ENCODE measurements at places on chromosomes 5 and 9. TPM values are rescaled to one million over a fixed set of nuclear protein-coding genes. Genes with fewer than 3 reads are reported as not detected.

GRCh38 chr5:55037890-55038289, 13.8 kb downstream of the GZMK start:
- H3K27me3 ChIP-seq = no peaks in the 10 kb centered on the region
- H3K4me3 ChIP-seq = no peak overlapping the region

The FRRS1L gene
- 0.07 TPM for polyA plus RNA-seq

GRCh38 chr9:76657265-76657664, 107.0 kb upstream of the PCA3 start:
- H3K36me3 ChIP-seq = no peaks in the 10 kb centered on the region
- no peak for DNase-seq
- H3K4me3 ChIP-seq = no peak overlapping the region

The IER5L gene
- 26.3 TPM for polyA plus RNA-seq

The NUTM2F gene
- 0.01 TPM for polyA plus RNA-seq

- H3K27ac ChIP-seq = no peak overlapping the region
- H3K4me1 ChIP-seq = peaks cover 1% of the 10 kb centered on the region
- no peaks in the 10 kb centered on the region for H3K27me3 ChIP-seq
- no peak overlapping the region for H3K4me3 ChIP-seq
- no peaks in the 10 kb centered on the region for H3K36me3 ChIP-seq
These were observed 403.2 kb upstream of the PTGER4 start for GRCh38 chr5:40276426-40277102.

The SOWAHA gene
- not detected for polyA plus RNA-seq

GRCh38 chr9:121551985-121552753, 52.5 kb upstream of the GGTA1 start:
- no peak overlapping the region for H3K27ac ChIP-seq
- no peak for DNase-seq
- peaks cover 28% of the 10 kb centered on the region for H3K4me1 ChIP-seq
- H3K4me3 ChIP-seq = no peak overlapping the region
- no peaks in the 10 kb centered on the region for H3K36me3 ChIP-seq
- H3K27me3 ChIP-seq = no peaks in the 10 kb centered on the region

GRCh38 chr5:66629446-66629845, 33.3 kb downstream of the MAST4 start:
- no peaks in the 10 kb centered on the region for H3K27me3 ChIP-seq
- H3K4me1 ChIP-seq = peaks cover 8% of the 10 kb centered on the region
- no peak overlapping the region for H3K4me3 ChIP-seq

The TAS2R1 gene
- not detected for polyA plus RNA-seq

The EPB41L4B gene
- 3.4 TPM for polyA plus RNA-seq

DNA sequence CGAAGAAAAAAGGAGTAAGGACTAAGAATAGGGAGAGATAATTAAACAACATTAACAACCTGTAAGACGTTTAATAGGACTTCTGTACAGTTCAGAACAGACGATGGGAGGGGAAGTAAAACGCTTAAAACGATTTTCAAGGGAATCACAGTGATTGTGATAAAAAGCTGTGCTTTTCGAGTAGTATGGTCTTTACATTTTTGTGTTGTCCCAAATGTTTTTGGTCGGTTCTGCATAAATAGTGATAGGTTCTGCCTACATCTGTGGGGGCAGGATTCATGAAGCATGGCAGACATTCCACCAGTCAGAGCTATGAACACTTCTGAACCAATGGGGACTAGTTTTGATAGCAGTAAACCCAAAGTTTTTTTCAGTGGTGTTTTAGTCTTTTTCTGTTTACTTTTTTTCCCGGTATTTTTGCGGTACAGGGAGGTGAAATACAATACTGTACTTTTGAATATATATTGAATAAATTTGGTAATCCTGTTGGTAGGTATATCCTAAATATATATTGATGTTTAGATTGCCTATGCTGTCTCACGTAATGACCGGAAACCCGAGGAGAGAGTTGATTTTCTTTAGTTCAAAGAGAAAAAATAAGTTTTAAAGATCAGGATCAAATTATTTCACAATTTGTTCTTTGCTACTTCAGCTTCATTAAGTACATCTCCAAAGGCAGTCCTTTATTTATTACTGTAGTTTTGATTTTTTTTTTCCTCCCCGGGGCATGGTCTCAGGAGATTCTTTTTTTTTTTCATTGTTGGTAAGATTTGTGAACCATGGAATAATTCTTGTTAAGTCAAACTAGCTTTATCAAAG, 1.3 kb downstream of the ERBIN start:
- H3K27me3 ChIP-seq = no peaks in the 10 kb centered on the region
- DNase-seq = peak; percentile 11
- peak overlapping the region; percentile 99 for H3K27ac ChIP-seq

DNA sequence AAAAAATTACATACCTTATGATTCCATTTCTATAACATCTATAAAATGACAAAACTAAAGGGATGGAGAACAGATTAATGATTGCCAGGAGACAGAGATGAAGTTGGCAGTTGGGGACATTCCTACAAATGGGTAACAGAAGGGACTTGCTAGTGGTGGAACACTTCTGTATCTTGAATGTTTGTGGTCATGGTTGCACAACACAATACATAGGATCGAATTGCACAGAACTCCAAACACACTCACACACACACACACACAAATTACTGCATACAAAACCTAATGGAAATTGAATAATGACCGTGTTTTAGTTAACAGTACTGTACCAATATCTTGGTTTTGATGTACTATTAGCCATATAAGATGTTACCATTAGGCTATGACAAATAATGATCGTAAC, 330.7 kb upstream of the POU5F2 start:
- no peaks in the 10 kb centered on the region for H3K36me3 ChIP-seq
- H3K27me3 ChIP-seq = no peaks in the 10 kb centered on the region
- H3K4me1 ChIP-seq = peaks cover 2% of the 10 kb centered on the region
- H3K27ac ChIP-seq = no peak overlapping the region
- DNase-seq = no peak
- no peak overlapping the region for H3K4me3 ChIP-seq

GRCh38 chr9:98097836-98098235, 21.2 kb downstream of the TRIM14 start:
- peaks cover 9% of the 10 kb centered on the region for H3K27me3 ChIP-seq
- no peak overlapping the region for H3K4me3 ChIP-seq
- H3K4me1 ChIP-seq = no peaks in the 10 kb centered on the region
- H3K27ac ChIP-seq = no peak overlapping the region
- no peak for DNase-seq
- no peaks in the 10 kb centered on the region for H3K36me3 ChIP-seq

The ARHGEF28 gene
- 2.8 TPM for polyA plus RNA-seq

- H3K4me3 ChIP-seq = no peak overlapping the region
- H3K4me1 ChIP-seq = peaks cover 4% of the 10 kb centered on the region
- no peaks in the 10 kb centered on the region for H3K27me3 ChIP-seq
- H3K27ac ChIP-seq = no peak overlapping the region
These were observed 32.4 kb upstream of the CKS2 start for GRCh38 chr9:89278551-89278950.

DNA sequence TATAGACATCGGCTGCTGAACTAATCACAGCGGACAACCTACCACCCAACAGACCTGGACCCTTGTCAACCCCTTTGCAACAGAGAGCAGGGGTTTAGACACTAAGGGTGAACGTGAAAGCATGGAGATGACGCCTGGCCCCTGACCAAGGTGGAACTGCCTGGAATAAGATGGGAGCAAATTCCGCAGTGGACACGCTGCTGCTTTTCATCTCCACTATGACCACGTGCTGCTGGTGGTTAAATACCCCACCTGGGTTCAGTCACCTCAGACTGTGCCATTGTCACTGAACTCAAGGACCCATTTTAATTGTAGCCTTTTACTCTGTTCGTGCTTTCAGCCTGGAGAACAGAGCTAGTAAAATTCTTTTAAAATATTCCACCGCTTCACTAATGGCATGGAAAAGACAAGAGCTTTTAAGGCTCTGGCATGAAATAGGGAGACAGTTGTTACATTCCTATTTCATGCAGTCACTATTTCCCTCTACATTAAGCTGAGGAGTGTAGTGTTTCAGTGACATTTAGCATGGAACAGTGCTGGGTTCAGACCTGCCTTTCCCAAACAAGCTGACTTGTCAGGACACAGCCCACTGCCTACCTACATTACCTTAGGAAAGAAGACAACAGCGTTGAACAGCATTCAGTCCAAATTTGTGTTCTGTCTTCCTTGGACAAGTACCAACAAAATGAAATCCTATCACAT, 96.8 kb downstream of the ANKRD18B start:
- H3K4me3 ChIP-seq = no peak overlapping the region
- no peak for DNase-seq
- H3K27me3 ChIP-seq = peaks cover 15% of the 10 kb centered on the region

DNA sequence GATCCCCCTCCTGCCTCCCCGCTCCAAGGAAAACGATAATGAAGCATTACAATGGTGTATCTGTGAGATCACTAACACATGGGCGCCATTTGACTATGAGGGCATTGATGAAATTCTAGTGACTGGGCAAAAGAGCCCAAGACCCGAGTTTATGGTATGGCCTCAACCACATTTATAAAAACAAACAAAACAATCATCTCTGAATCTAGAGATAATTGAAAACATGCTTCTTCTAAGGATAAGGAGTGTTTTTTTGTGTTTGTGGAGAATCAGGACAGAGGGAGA, 100.9 kb upstream of the SEMA6A start:
- no peak overlapping the region for H3K27ac ChIP-seq
- no peaks in the 10 kb centered on the region for H3K36me3 ChIP-seq
- no peaks in the 10 kb centered on the region for H3K4me1 ChIP-seq

DNA sequence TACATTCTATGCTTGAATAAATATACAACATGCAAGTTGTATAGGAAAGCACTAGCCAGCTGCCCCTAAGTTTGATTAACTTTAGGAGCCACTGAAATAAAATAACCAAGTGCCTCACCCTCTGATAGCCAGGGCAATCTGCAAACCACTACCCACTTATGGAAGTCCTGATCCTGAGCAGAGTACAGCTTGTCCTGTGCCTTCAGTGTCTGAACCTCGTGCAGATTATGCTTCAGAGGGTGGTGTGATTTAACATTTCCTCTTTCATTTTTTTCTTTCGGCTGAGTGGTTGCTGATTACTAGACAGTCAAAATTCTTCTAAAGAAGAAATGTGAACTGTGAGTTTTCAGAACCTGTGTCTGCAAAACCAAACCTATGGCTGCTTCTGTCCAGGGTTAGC, 327.7 kb downstream of the PIK3R1 start:
- H3K4me3 ChIP-seq = no peak overlapping the region
- H3K27me3 ChIP-seq = peaks cover 7% of the 10 kb centered on the region
- H3K27ac ChIP-seq = no peak overlapping the region
- no peaks in the 10 kb centered on the region for H3K4me1 ChIP-seq

The ADAMTS16 gene
- 0.01 TPM for polyA plus RNA-seq

- no peak overlapping the region for H3K4me3 ChIP-seq
- DNase-seq = no peak
- H3K36me3 ChIP-seq = no peaks in the 10 kb centered on the region
- H3K27me3 ChIP-seq = no peaks in the 10 kb centered on the region
- no peak overlapping the region for H3K27ac ChIP-seq
These were observed 207.6 kb downstream of the CETN3 start for GRCh38 chr5:90201923-90202322.

The PAEP gene
- not detected for polyA plus RNA-seq

The ZFP2 gene
- 0.38 TPM for polyA plus RNA-seq

- H3K4me1 ChIP-seq = peaks cover 21% of the 10 kb centered on the region
- peak within 1 kb of the TSS; percentile 67 for H3K27ac ChIP-seq
- no peaks in the 10 kb centered on the region for H3K27me3 ChIP-seq
- H3K4me3 ChIP-seq = peak within 1 kb of the TSS; percentile 99
These were observed at the start of gene IDNK for GRCh38 chr9:83622939-83623678. Gene IDNK, plus strand, starts transcription at chr9:83623143. Its CDS starts 29 bp downstream, at chr9:83623172.

DNA sequence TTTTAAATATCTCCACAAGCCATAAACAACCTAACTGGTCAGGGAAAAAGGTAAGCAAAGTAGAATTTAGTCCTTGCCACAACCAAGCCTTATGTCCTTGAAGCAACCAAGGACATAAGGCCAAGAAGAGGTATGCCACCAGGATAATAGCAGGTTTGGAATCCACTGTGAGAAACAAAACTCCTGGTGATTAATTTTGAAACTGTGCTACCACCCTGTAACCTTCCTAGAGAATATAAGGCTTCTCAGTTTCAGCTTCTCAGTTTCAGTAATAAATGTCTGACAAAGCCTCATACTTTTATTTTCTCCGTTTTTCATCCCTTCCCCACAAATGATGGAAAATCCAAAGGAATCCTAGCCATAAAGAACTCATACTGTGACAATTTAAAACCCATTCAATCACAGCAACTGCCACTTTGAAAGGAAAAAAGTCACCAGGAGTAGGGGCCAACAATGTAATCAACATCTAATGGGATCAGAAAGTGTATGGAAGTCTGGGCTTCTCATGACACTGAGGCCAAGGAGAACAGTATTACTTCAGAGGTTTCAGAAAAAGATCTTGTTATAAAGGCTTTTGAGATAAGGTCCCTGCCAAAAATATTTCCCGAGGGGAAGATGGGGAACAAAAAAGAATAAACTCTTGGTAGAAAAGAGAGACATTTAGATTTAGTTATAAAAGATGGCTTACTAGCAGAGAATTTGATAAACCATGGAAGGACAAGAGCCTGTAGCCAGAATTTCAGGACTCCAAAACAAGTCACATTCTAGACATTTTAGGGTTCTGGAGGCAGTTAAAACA, 189.2 kb downstream of the TSSK1B start:
- H3K4me1 ChIP-seq = peaks cover 47% of the 10 kb centered on the region
- H3K27me3 ChIP-seq = no peaks in the 10 kb centered on the region
- H3K36me3 ChIP-seq = no peaks in the 10 kb centered on the region
- H3K27ac ChIP-seq = peak overlapping the region; percentile 84
- DNase-seq = no peak
- H3K4me3 ChIP-seq = peak overlapping the region; percentile 19

- no peak for DNase-seq
- H3K4me1 ChIP-seq = peaks cover 9% of the 10 kb centered on the region
- no peaks in the 10 kb centered on the region for H3K36me3 ChIP-seq
These were observed 55.2 kb downstream of the DROSHA start for GRCh38 chr5:31476738-31477141.

DNA sequence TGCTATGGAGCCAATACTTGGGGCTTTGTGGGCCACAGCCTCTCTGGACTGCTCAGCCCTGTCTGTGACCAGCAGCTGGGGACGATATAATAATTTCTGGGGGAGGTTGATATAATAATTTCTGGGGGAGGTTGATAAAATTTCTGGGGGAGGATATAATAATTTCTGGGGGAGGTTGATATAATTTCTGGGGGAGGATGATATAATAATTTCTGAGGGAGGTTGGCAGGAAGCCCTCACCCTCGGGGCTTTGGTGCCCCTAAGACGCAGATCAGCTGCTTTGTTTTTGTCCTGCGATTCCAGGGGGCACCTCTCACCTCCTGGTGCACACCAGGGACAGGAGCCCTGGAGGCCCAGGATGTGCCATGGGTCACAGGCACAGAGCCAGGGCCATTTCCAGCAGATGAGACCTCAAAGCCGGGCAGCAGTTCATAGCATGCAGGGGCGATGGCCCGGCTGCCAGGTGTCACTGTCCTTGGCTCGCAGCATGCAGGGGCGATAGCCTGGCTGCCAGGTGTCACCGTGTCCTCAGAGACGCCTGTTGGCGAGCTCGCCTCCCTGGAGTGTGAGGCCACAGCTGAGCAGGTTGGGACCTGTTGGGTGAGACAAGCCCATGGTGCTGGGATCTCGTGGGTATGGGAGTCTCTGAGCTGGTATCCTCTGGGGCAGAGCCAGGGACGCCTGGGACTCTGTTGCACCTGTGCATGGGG, 3.8 kb upstream of the TOR4A start:
- no peak overlapping the region for H3K27ac ChIP-seq
- H3K36me3 ChIP-seq = peaks cover 8% of the 10 kb centered on the region
- DNase-seq = no peak
- no peaks in the 10 kb centered on the region for H3K27me3 ChIP-seq

- no peaks in the 10 kb centered on the region for H3K36me3 ChIP-seq
- no peaks in the 10 kb centered on the region for H3K4me1 ChIP-seq
- no peak for DNase-seq
- no peak overlapping the region for H3K4me3 ChIP-seq
- H3K27ac ChIP-seq = no peak overlapping the region
These were observed 191.5 kb downstream of the ROR2 start for GRCh38 chr9:91758491-91758981.

Measured in heart right ventricle (tissue), 16 donors.